ENCODE measurements at places on chromosomes 1 and 21.

- no peak for DNase-seq
These were observed 27.8 kb downstream of the CMPK1 start for GRCh38 chr1:47361380-47361779.

GRCh38 chr1:96722161-96722922, 758 bp downstream of the PTBP2 start:
- no peak for DNase-seq

GRCh38 chr1:165659581-165659895, 28.5 kb downstream of the MGST3 start:
- no peak for DNase-seq

- no peak for DNase-seq
These were observed 172.3 kb downstream of the ADGRL4 start for GRCh38 chr1:78834201-78834741.

DNA sequence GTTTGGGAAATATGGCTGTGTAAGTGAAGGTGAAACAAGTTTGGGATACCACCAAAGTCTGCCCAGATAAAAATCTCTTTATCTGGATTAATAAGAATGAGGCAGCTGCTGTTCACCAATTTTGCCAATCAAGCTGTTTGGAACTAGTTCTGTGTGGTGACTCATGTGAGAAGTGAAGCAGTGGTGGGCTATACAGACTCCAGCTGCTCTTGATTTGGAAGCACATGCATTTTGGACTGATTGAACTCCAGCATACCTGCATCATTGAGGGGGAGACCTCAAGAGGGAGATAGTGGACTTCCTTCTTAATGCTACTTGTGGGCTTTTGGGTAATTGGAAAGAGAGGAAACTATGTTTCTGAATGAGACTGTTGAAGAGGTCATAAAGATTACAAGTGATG, 99.2 kb upstream of the B3GALT2 start:
- DNase-seq = no peak

GRCh38 chr1:217526636-217527035, 104.3 kb downstream of the GPATCH2 start:
- DNase-seq = no peak

DNA sequence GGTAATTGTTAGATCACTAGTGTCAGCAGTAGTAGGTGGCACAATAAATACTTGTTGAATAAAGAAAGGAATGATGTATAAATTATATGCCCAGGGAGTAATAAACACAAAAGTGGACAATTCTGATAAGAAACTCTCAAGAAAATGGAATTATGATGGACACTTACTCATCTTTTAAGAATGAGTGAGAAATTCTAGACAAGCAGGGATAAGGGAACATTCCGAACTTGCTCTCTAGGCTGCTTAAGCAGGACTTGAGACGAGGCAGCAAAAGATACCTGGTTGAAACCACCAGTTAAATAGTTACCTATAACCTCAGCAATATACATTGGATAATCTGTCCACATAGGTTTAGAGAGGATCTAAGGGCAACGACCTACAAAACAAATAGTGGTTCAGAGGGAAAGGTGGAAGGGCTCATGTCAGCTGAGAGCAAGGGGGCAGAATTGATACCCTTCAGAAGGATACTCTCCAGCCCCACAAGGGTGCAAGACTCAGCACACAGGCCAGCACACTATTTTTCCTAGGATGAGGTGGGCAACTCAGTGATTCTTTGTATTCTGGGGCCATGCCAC, 46.3 kb downstream of the XCL2 start:
- DNase-seq = no peak

Measured in nucleus accumbens (tissue), 56 donors.